ENCODE measurements at places on chromosomes 12 and 14.

GRCh38 chr12:5068619-5069018 is 24.9 kb downstream of the KCNA5 start:
- no peak for DNase-seq

DNA sequence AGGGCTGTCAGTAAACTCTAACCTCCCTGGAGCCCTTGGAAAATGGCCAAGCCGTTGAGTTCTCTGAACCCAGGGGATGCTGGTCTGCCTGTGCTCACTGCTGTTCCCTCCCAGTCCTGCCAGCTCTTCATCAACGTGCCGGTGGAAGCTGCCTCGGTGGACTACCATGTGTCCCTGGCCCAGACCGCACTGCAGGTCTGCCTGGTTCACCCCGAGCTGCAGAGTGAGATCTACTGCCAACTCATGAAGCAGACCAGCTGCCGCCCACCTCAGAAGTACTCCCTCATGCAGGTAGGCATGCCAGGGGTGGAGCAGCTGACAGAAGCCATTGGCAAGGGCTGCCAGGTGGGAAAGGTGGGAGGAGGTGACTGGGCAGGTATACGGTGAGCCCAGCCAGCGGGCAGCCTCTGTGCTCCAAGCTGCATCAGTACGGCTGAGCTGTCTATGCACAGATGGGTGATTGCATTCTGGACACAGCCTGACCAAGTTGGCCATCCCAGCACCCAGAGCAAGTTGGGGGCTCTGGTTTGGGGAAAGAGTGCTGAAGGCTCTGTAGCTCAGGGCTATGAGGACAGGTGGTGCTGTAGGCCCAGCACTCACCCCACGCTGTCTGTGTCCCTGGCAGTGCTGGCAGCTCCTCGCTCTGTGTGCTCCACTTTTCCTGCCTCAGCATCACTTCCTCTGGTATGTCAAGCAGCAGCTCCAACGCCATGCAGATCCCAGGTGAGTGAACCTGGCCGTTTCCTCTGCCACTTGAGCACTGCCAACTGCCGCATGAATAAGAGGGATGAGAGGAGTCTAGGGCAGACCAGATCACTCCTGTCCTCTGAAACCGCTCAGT is 21.9 kb downstream of the PIGH start:
- no peak for DNase-seq

GRCh38 chr12:99146185-99146584 is 501.1 kb downstream of the APAF1 start:
- no peak for DNase-seq

DNA sequence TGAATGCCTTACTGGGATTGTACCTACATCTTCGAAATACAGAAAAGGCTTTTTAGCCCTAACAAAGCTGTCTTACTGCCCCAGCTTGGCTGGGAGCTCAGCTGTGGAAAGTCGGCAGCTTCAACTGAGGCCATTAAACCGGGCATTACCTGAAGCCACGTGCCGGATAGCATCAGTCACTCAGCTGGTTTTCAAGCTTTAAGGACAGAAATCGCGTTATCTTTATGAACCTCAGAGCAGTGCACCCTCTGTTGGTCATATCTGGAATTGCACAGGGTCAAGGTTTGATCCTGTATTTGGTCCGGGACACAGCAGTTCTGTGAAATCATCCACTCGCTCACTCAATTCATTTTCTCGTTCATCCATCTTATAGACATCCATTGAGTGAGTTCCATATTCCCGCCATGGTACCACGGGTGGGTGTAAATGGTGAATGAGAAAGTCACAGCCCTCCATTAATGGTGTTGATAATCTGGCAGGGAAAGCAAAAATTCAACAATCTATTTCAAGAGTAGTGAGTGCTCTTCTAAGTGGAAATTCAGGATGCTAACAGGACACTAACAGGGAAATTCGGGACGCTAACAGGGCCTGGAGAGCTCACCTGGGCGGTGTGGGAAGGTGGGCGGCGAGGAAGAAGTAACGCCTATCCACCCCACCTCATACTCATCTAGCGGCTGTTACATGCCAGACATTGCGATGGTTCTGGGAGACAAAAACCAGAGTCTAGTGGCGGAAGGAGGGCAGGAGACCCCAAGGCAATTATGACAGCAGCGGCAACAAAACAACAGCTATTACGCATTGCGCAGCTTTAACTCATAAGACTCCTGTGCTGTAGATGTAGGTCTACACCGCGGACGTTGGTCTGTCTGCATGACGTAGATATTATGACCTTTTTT is 60.6 kb upstream of the TCL1A start:
- peak; percentile 17 for DNase-seq
